ENCODE measurements at places on chromosomes 7 and 10.

DNA sequence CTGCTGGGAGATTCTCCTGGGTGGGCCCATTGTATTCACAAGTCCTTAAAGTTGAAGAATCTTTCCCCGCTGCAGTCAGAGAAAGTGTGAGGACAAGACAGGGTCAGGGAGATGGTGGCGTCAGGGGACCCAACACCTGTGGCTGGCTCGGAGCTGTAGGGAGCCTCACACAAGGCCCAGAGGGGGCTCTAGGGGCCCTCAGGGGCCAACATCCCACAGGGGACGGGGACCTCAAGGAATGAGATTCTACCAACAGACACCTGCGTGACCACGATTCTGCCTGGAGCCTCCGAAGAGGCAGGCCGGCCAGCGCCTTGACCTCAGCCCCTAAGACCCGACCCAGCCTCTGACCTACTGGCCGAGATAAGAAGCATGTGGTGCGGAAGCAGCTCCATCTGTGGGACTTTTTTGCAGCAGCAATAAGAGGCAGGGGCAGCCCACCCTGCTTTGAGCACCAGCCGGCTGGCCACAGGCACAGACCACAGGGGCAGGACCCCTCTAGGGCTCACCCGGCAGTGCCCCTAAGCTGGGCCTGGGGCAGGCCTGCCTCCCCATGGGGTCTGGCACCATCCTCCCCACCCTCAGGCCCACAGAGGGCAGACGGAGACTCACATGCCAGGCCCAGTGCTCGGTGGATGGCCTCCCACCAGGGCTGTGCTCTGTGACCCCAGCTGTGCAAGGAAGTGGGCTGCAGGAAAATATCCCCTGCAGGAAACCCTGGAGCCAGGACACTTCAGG lies 13.2 kb downstream of the RASGEF1A start:
- no peak for DNase-seq

GRCh38 chr10:93357680-93358079 lies 124.5 kb downstream of the MYOF start:
- peak; percentile 29 for DNase-seq

DNA sequence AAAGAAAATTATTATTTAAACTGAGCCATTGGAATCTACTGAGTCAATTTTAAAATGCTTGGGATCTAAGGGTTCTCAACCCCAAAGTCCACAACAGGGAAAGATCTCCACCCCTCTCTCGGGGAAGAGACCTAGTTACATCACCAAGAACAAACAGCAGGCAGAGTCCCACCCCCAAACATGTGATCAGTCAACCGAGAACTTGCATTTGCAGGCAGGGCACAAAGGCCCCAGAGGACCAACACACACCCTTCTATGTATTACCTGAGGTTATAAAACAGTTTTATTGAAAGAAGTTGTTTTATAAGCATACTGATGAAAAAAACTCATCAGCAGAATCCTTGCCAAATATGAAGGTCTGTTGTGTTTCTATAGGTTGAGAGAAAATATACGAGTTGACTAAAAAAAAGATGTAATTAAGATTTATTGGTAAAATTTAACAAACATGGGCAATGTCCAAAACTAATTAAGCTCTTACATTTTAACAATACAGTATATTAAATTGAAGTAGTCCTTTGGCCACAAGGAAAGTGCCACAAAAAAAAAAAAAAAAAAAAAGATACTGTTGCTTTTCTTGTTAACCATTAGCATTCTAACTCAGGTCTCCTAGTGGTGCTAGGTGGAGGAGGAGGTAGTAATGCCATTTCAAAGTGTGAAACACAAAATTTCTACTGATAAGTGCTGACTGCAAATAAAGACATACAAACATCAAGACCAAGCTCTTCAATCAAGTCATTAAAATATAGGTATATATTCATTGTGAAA lies 975 bp upstream of the USP54 start:
- DNase-seq: no peak

- DNase-seq: peak; percentile 54
Measured at GRCh38 chr7:25002786-25003185, 22.8 kb upstream of the OSBPL3 start.

DNA sequence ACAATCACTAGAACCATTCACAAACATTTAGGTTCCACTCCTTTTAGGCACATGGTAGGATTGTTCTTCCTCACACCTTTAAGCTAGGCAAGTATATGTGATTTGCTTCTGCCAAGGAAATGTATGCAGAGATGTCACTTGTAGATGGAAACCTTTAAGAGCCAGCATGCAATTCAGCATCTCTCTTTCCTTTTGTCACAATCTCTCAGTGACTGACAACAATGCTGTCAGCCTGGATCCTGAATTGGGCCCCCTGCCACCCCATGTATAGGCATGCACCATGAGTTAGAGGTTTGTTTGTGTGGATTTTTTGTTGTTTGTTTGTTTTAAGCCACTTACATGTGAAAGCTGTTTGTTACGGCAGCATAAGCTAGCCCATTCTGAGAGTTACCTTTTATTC lies 169.6 kb upstream of the PDE1C start:
- DNase-seq: no peak

DNA sequence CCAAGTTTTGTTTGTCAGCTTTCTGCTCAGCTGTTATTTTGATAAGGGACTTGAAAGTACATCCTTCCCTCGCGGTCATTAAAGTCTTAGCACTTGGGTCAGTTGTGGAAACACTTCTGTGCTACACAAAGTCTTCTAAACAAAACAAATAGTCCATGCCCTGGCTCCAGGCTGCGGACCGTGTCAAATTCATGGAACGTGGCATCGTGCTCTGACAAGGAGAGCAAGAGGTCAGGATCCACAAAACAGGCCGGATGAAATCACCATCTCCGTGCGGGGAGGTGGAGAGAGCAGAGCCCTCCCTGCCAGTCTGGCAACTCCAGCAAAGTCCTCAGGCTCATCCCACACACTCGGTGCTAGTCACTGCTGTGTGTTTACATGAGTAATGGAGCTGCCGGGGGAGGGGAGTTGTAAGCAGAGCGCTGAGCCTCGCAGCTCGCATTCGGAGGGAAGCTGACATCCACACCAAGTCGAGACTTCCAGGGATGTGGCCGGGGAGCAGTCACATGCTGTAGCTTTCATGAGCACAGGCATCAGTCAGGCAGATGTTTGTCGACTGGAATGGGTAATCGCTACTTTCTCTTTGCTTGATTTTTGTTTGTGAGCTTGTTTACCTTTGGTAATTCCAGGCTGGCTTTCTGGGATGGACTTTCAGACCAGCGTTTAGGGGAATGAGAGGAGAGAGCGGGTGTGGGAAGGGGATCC lies 147.6 kb downstream of the ARID5B start:
- DNase-seq: peak; percentile 99

- DNase-seq: no peak
Measured at GRCh38 chr7:93592588-93593266, 18.2 kb upstream of the CALCR start.

GRCh38 chr10:89637113-89637512 lies 7.9 kb downstream of the PANK1 start:
- DNase-seq: no peak

DNA sequence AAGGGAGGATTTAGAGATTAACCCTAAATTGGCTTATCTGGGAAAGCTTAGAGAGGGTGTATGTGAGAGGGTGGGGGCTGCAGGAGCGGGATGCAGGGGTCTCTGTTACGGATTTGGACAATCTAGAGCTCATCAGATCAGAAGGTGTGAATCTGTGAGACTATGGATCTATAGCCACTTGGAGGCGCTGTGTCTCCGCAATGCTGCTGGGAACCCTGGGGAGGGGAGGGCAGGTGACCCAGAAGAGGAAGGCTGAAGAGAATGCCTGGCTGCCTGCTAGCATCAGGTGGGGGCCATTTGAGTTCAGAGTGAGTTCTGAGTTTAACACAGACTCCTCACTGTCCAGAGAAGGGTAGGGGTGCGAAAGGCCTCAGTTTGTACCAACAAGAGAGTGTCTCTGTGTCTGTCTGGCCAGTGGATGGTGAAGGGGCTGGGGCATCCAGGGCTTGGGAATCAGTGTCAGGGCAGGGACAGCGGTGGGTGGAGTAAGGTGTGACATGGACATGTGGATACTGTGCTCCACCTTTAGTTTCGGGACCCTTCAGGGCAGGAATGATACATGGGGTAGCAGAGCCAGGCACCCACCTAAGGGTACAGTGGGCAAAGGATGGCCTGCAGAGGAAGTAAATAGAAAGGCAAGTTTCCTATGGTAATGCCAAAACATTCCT lies 187.3 kb upstream of the PRSS58 start:
- DNase-seq: no peak

GRCh38 chr7:64312826-64313225 lies 935 bp upstream of the ZNF736 start:
- no peak for DNase-seq

DNA sequence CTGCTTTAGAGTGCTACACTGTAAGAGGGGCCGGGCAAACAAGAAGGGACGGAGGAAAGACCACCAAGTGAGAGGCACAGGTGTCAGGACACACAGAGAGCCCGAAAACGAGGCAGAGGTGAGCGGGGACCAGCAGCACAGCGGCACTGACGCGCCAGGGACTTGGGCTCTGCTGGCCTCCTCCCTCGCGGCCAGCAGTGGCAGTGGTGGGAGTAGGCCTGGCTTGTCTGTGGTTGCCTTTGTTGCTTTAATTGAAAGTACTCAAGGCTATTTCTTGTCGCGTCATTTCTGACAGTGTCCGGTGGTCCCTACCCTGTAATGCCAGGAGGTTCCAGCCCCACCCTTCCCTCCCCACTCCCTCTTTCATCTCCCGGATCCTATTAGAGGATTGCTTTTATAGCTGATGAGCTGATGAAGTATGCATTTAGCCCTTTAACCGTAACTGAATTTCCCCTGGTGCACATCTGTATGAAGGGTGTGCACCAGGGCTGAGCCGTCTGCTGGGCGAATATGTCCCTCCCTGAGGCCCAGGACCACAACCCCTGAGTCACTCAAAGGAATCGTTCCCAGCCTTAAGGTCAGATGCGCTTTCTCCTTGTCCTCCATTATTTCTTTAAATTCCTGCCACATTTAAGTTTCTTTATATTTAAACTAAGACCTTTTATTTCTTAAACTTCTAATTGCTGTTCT lies 39.5 kb upstream of the FAM20C start:
- no peak for DNase-seq

- DNase-seq: peak; percentile 54
Measured at GRCh38 chr7:143490717-143491306, 13.1 kb downstream of the TAS2R41 start.

DNA sequence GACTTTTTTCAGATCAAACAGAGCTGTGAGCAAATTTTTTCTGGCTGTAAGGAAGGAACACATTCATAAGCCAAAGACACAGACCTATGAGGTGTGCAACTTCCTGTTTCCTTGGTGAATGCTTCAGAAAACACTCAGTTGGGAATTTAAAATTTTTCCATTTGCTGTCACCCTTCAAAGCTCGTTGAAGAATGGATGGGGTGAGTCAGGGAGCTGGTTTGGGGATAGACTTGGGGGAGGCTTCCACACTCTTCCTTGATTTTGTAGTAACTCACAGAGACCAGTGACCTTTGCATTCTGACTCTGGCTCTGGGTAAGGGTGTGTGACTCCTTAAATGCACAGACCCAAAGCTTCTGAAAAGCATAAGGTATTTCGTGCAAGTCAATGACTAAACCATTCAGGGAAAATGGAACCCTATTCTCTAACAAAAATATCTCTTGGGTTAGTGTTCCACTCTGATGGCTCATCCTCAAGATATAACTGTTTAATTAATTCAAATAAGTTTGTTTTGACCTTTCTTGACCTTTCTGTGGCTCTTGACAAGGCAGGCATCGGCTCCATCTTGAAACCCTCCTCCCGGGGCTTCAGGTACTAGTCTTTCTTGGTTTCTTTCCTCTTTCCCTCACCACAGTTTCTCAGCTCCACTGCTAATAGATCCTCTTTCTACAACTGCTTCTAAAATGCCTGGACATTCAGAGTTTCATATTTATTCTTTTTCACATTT lies 227.8 kb upstream of the INHBA start:
- DNase-seq: peak; percentile 59

DNA sequence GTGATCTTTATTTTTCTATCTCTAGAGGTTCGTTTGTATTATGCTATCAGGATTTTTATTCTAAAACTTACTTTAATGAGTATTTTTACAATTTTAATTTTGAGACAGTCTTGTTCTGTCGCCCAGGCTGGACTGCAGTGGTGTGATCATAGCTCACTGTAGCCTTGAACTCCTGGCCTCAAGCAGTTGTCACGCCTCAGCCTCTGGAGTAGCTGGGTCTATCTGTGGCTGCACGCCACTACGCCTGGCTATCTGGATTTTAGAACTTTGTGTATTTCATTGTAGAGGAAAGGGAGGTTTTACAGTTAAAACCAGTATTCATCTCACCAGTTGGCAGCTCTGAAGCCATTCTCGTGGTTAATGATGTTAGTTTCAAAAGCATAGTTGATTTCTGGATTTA lies 25.9 kb downstream of the DNAJB6 start:
- DNase-seq: no peak

DNA sequence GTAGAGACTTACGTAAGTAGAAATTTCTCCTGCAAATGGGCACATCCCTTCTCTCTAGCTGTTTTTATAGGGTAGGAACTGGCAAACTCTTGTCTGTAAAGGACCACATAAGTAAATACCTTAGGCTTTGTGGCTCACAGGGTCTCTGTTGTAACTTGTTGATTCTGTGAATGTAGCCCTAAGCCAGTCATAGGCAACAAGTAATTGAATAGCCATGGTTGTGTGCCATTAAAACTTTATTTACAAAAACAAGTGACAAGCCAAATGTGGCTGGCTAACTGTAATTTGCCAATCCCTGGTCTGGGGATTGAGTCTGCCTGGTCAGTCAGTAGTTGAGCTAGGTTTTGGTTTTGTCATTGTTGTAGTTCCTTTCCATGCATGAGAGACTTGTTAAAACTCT lies 5.3 kb upstream of the KLF6 start:
- no peak for DNase-seq

DNA sequence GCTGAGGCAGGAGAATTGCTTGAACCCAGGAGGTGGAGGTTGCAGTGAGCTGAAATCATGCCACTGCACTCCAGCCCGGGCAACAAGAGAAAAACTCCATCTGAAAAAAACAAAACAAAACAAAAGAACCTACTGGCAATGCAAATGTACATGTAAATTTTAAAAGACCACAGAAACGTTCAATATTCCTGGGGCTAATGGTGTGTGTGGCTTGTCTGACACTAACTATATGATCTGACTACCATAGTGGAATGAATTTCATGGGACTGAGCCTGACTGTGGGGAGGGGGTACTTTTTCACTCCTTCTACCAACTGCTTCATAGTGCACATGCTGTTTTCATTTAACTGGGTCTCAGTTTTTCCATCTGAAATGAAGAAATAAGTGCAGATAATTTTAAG lies 69.6 kb downstream of the ITPRID1 start:
- no peak for DNase-seq

DNA sequence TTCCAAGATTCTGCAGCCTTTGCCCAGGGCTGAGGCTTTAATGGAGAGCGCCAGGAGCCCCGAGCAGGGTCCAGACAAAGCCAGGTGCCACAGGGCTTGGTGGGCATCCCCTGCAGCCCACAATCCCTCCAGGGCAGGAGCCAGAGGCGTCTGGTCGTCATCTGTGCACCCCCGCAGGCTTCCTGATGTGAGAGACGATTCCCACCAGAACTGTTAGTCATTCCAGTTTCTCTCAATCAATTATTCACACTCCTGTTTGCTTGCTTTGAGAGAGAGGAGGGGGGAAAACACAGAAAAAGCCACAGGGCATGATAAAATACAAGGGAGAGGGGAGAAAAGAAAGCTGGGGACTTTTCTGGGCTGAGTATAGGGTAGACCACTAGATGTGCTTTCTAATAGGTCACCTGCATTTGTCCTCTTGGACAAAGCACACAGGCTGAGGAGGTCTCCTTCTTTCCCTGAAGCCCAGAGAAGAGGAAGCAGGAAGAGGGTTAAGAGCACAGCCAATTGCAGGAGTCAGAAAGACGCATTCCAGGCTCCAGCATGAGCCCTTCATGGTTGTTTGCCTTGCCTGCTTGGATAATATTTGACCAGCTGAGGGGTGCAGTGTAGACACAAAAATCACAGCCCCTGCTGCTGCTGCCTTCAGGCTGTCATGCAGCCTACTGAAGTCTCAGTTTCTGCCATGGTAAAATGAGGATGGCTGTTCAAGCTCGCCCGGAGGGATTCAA lies 194.4 kb downstream of the PLXNA4 start:
- no peak for DNase-seq

All from fibroblast of mammary gland (primary cell).